ENCODE measurements at places on chromosomes 2 and 18.

- DNase-seq, result peak; percentile 100
These were observed 146.3 kb downstream of the RTN4 start for GRCh38 chr2:54903736-54904554.

DNA sequence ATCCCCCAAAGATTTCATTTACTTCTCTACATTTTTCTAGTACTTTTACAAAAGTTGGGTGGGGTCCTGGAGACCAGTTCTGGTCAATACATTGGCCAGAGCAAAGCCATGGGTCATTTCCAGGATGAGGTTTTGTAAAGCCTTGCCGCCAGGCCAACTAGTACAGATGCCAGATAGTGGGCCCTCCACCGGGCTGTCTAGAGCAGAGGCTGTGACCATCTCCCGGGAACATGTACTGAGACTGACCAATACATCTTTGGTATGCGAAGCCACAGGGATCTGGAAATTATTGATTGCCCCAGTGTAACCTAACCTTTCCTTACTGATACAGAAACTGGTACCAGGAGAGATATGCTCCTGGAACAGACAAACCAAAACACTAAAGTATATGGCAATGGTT lies 599.2 kb downstream of the ADCYAP1 start:
- no peak for DNase-seq

DNA sequence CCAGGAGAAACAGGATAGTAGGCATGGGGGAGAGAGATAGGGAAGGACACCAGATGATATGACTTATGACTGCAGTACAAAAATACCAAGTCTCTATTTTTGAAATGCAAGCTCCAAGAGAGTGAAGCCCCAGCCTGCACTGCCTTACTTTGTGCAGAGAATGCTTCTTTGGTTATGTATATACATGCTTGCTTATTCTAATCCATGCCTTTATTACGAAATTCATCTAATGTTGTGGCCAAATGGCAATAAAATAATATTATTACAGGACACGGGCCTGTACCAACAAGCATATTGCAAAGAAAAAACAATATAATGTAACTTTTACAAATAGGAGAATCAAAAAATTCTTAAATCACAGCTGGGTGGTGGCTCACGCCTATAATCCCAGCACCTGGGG lies 110.8 kb downstream of the BCL11A start:
- no peak for DNase-seq

DNA sequence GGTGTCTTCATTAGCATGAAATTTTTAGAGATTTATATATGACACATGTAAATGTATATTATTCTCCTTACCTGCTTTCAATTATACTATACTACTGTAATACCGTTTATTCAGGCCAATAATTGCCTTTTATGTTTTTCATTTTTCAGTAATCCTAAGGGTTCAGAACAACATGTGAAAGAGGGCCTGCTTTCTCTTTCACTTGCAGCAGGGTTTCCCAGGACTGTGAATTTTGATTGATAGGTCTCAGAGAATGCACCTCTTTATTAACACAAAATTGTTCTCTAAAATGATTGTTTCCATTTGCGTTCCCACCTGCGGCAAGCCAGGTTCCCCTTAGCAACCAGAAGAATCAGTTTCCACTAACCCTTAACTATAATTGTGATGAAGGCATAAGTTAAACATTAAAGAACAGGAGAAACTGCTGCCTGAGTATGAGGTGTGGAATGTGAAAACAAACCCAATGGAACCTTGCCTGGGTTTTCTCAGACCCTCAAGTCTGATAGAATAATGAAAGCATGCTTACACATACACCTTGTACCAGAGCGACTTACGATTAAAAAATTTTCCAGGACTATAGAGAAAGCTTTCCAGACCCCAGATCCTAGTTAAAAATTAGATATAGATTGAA lies 1591.2 kb upstream of the LRRTM1 start:
- DNase-seq, result peak; percentile 23

DNA sequence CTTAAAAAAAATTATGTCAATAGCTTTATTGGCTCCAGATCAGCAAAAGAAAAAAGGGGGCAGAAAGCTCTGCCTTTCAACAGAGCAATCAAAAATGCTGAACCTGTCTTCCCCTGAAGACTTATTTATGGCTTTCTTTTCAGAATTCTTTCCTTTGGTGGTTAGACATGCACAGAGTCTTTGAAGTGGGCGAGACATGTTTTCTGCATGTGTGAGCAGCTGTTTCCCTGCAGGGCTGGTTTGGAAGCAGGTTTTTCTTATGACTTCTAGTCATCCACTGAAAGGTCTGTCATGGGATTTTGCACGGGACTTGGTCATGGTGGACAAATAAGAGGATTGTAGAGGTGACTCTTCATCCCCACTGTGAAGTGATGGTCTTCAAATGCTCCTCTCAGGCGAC lies 160.3 kb downstream of the VAPA start:
- DNase-seq, result no peak

GRCh38 chr2:168593713-168594112 lies 137.6 kb downstream of the CERS6 start:
- no peak for DNase-seq

DNA sequence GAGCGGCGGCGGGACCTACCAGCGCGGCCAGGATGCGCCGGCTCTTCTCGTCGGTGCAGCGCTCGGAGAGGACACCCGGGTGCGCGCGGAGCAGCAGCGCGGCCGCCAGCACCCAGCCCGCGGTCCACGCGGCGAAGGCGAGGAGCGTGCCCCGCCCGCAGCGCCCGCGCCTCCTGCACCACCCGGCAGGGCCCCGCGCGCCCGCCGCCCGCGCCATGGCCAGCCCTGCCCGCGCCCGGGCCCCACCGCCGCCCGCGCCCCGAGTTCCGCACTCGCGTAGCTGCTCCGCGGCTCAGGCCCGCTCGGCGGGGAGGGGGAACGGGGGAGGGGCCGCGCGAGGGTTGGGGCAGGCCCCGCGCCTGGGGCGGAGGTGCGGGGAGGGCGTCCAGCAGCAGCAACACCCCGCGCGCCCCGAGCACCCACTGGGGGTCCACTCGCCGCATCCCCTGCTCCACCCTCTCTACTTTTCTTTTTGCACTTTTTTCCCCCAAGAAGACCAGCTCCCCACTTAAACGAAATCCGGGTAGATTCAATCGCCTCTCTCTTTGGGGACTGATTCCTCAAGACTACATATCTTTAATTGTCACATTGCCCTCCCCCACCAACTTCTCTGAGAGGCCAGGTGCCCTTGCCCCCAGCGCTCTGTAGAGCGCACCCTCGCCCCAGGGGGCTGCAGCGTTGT lies at the start of gene DIPK1C:
Gene DIPK1C (minus strand): TSS at position 266 of the 682 bp plus-strand sequence. CDS start 49 bp downstream, at position 217.
- DNase-seq, result peak; percentile 4

GRCh38 chr2:239008677-239009588 lies 161.0 kb downstream of the TWIST2 start:
- DNase-seq, result no peak

Measured in ELR (cell line).